ENCODE measurements at places on chromosomes 6 and 20. TPM values are rescaled to one million over a fixed set of nuclear protein-coding genes. Genes with fewer than 3 reads are reported as not detected.

- DNase-seq, result no peak
Observed at GRCh38 chr6:38406096-38406495, 233.6 kb downstream of the BTBD9 start.

- DNase-seq, result peak; percentile 29
Observed at GRCh38 chr6:156842598-156843250, 65.5 kb downstream of the ARID1B start.

DNA sequence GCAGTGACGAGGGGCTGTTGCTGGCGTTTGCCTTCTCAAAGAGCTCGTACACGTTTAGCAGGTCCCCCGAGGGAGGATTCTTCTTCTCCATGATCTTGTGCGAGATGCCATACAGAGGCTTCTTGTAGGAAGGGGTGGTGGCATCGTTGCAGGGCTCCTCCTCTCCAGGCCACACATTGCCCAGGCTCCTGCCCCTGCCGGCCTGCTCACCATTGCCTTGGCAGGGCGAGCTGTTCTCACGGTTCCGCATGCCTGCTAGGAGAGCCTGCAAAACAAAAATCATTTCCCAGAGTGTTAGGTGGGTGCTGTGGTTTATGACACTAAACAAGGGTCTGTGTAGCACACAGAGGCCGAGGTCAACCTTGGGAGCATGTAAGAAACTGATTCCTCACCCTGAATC, 42.7 kb downstream of the MTRES1 start:
- DNase-seq, result no peak

The SLA2 gene
- total RNA-seq, result not detected

- no peak for DNase-seq
Observed at GRCh38 chr20:3677733-3678132, 4.1 kb downstream of the ADAM33 start.

The COL21A1 gene
- 0.13 TPM for total RNA-seq

- peak; percentile 70 for DNase-seq
Observed at GRCh38 chr6:128600397-128600951, 80.1 kb upstream of the PTPRK start.

The ENPP1 gene
- total RNA-seq, result 2.5 TPM

GRCh38 chr6:161242779-161243693, 30.8 kb downstream of the AGPAT4 start:
- no peak for DNase-seq

GRCh38 chr6:113842165-113842564, 15.0 kb upstream of the MARCKS start:
- no peak for DNase-seq

The UBE2V1 gene
- total RNA-seq, result 46.9 TPM

DNA sequence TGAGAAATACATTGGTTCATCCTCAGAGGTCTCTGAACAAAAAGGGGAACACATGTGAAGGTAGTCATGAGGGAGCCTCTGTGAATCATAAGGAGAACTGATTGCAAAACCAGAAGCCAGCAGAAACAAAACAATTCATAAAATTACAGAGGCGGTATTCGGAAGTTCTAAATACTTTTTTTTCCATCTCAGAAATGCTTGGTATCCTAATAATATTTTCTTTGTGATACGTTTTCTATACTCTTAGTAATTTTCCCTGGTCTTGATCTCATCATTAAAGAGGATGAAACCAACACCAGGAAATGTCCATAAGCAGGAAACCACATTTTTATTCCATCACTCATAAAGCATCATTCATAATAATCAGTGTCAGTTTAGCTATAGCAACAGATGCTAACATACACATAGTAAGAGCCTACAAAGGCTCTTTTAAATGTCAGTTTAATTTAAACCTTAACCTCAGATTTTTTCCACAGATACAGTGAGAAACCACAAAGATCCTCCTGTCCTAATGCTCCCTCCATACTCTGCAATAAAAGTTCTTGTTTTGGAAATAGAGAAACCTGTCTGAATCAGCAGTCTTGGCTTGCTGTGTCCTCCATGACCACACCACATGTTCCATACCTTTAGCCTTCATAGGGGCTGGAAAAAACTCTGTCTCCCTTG, 29.2 kb downstream of the SGK1 start:
- peak; percentile 63 for DNase-seq

DNA sequence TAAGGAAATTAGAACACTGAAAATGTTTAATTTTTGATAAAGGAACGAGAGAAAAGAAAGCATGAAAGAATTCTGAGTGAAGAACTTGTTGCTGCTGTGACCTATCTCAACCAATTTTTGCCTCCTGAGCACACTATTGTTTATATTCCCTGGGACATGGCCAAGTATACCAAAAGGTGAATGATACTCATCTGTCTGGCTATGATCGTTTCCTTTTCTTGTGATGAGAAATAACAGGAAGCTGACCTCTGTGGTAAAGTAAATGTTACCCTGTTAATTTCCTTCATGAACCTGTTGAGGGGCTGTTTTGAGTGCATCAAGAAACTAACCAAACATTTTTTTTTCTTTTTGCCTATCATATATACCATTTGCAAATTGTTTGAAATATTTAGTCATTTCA, 69.1 kb downstream of the FIG4 start:
- DNase-seq, result peak; percentile 24

- DNase-seq, result no peak
Observed at GRCh38 chr6:82869493-82869892, 196.1 kb downstream of the UBE3D start.

DNA sequence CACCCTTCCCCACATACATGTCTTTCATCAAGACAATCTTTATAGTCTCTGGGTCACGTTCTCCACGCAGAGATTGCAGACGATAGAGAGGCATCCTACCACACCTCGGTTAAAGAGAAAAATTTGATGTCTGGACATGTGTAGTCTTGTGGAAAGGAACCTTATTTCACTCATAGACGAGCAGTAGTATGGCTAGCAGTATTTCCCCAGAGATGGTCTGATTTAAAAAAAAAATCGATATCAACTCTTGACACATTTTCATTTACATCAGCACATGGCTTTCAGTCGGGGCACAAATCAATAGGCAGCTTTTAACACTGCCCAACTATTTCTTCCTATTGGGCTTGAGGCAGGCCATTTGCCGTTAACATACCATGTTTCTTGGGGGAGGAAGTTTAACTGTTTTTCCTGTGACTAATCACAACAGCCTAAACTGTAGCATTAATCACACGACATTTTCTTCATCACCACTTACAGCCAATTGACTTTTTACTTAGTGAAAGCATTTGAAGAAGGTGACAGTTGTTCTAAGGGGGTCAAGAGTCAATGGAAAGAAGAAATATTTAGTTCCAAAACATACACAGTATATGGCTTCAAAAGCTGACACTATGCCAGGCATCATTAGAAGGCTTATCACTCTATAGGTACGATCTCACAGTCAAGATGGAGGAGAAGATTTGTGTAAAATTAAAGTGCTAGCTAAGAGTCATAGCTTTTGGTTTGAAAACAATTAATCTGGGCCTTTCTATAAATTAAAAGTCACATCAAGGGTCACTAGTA, 129.5 kb upstream of the HDAC2 start:
- no peak for DNase-seq

DNA sequence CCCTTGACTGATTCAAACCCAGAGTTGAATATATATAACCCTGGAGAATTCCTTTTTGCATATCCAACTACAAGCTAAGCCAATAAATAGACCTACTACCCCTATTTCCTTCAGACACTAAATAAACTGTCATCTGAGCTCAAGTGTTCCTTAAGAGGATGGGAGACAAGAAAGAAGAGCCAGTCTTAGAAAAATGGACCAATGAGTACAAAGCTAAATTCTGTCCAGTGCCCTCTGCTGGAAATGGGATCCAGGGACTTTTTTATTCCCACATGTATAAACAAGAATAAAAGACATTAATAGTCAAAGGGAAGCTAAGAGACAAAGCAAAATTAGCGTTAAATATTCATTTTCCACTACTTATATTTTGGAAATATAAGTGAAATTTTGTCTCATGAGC, 4.8 kb downstream of the PPP1R10 start:
- DNase-seq, result no peak

DNA sequence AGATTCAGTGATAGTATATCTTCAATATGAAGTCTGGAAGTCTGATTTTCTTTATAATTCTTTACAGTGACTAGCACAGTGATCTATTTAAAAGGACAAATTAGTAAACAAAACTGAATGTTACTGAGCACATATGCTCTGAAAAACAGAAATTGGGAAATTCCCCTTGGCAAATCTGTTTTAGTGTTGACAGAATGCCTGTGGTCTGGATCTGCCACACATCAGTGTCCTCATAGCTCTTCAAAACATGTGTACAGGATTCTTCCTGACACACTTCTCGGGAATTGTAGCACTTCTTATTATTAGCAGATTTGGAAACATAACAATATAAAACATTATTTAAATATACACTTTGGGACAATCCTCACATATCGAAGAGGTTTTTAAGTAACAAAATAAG, 354.3 kb downstream of the COL12A1 start:
- no peak for DNase-seq

The PDE7B gene
- 48.0 TPM for total RNA-seq

GRCh38 chr6:150600010-150600300, 270 bp downstream of the PLEKHG1 start:
- DNase-seq, result no peak

The WFDC12 gene
- not detected for total RNA-seq

The CST2 gene
- not detected for total RNA-seq

DNA sequence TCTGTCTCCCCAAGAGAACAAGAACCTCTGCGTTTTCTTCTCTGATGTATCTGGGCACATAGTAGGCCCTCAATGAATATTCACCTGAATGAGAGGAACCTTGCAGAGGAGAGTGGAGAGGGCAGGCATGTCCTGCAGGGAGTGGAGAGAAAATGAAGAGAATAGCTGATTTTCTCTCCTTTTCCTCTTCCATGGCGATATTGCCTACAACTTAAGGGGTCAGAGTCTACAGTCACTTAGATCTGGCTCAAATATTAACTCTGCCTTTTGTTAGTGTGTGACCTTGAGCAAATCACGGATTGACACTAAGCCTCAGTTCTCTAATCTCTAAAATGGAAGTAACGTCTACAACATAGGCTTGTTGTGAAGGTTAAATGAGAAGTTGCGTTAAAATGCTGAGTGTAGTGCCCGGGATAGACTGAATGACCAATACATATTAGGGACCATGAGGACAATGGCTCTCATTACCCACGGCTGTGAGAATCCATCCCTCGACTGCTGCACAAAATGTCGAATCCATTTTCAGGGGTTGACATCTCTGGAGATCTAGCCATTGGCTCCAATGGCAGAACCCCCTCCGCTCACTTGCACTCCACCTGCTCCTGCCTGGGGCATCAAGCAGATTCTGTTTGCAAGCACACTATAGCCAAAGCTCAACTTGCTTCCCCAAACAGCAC, 14.8 kb downstream of the CD83 start:
- DNase-seq, result no peak

DNA sequence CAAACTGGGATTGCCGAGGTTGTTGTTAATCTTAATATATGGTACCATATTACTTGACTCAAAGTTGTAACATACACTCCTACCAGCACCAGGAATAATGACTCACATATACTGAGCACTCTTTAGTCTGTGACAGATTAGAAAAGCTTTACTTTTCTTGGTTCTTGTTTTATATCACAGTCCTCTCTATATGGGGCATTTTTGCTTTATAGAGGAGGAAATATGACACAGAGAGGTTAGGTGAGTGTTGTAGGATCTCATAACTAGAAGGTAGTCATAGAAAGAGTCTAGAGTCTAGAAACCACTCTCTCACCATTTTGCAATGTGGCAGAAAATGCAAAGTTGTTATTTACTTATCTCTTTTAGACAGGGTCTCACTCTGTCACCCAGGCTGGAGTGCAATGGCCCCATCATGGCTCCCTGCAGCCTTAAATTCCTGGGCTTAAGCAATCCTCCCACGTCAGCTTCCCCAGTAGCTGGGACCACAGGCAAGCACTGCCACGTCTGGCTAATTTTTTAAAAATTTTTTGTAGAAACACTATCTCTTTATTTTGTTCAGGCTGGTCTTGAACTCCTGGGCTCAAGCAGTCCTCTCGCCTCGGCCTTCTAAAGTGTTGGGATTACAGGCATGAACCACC, 13.4 kb downstream of the TRIM38 start:
- no peak for DNase-seq

The REM1 gene
- 0.32 TPM for total RNA-seq

DNA sequence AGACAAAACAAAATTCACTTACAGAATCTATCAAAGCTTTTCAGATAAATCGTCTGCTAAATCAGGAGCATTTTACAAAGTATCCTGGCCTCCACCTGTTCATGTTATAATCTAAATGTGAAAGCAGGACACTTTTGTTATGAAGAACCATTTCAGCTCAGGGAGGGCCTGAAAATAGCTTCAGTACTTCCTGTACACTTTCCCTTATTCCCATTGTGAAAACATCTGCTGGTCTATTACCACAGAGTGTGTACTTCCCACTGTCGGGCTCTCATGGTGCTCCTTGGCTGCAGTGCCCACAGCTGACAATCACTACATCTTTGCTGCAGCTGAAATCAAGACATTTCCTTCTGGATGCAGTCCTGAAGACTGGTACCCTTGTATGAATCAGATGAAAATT, 128.1 kb downstream of the OPRM1 start:
- no peak for DNase-seq

The CDH22 gene
- total RNA-seq, result not detected

Measured in pulmonary artery endothelial cell (primary cell).